ENCODE measurements at places on chromosomes 7 and 10.
A peak's percentile ranks its signal among the peaks of the same experiment; 100 is the strongest.

- no peak for DNase-seq
Observed at GRCh38 chr10:78892338-78893176, 176.2 kb upstream of the ZMIZ1 start.

- no peak for DNase-seq
Observed at GRCh38 chr7:150313870-150314269, 9.3 kb upstream of the LRRC61 start.

GRCh38 chr10:103395754-103396066, 565 bp downstream of the ATP5MK start:
- peak; percentile 56 for DNase-seq

GRCh38 chr7:43784030-43784584, 25.6 kb downstream of the BLVRA start:
- no peak for DNase-seq

- peak; percentile 2 for DNase-seq
Observed at GRCh38 chr7:81333004-81333403, 414.2 kb upstream of the SEMA3C start.

- no peak for DNase-seq
Observed at GRCh38 chr10:33609546-33609945, 275.1 kb upstream of the NRP1 start.

GRCh38 chr10:49129376-49129775, 4.4 kb downstream of the FAM170B start:
- DNase-seq, result no peak

DNA sequence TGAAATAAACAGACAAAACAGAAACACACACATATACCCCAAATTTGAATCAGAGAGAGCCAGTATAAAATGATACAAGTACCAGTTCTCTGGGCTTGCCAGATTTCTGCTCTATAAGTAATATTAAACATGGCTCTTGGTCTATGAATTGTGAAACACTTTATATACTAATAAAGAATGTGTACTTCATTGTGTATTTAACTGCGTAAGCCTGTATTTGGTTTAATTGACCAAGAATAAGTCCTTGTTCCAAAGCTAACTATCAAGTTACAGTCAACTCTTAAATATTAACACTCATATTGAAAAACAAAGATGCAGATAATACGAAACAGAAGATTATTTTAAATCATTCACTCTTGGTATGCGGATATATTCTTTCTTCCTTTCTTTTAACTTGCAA, 8.7 kb downstream of the FGFR2 start:
- no peak for DNase-seq

DNA sequence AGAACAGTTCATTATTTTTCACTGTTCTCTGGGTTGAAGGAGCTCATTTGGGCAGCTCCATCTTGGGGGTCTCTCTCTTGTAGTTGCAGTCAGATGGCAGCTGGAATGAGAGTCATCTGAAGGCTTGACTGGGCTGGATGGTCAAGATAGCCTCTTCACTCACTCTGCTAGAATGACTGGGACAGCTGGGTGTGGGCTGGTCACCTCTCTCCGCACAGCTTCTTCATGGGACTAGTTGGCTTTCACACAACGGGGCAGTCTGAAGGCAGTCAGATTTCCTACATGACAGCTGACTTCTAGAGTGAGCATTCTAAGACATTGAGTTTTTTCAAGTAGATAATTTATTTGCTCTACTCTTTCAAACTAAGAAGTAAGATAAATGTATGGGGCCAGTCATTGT, 13.1 kb downstream of the PLEKHA1 start:
- DNase-seq, result no peak

GRCh38 chr7:50085344-50085743, 7.7 kb downstream of the ZPBP start:
- DNase-seq, result no peak

DNA sequence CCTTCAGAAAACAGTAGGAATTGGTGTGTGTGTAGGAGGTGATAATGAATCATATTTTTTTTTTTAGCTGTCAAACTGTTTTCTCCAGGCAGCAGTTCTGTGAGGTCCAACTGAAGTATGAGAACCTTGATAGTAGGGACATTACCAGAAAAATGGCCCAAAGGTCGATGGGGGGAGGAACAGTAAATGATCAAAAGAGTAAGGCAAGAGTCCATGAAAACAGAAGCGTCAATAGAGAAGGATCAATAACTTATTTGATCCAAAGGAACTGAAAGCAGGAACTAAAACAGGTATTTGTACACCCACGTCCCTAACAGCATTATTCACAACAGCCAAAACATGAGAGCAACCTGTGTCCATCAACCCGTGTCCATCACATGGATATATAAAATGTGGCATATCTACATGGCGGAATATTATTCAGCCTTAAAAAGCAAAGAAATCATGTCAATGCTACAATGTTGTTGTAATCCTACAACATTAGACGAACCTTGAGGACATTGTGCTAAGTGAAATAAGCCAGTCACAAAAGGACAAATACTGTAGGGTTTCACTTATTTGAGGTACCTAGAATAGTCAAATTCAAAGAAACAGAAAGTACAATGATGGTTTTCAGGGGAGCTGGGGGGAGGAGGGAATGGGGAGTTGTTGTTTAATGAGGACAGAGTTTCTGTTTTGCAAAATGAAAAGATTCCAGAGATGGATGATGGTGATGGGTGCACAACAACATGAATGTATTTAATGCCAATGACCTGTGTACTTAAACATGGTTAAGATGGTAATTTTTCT, 214.0 kb upstream of the KLF14 start:
- peak; percentile 73 for DNase-seq

All from RKO (cell line).